ENCODE measurements at places on chromosomes 13 and 19.

DNA sequence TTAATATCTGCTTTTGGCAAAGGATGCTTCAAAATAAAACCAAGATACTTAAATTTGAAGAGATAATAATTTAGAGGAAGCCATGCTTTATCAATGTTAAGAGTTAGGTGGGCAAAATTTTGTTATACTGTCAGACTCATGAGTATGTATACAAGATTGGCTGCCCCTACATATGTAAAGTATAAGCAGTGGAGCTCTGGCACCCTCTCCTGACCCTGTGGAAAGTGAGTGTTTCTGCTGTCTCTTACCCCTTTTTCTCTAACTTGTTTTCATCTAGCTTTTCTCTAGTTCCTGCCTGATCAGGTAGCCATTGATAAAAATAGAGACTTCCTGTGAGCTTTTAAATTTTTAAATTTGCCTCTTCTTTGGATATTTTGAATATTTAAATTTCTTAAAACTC is 710.9 kb upstream of the SPRY2 start:
- DNase-seq: no peak

DNA sequence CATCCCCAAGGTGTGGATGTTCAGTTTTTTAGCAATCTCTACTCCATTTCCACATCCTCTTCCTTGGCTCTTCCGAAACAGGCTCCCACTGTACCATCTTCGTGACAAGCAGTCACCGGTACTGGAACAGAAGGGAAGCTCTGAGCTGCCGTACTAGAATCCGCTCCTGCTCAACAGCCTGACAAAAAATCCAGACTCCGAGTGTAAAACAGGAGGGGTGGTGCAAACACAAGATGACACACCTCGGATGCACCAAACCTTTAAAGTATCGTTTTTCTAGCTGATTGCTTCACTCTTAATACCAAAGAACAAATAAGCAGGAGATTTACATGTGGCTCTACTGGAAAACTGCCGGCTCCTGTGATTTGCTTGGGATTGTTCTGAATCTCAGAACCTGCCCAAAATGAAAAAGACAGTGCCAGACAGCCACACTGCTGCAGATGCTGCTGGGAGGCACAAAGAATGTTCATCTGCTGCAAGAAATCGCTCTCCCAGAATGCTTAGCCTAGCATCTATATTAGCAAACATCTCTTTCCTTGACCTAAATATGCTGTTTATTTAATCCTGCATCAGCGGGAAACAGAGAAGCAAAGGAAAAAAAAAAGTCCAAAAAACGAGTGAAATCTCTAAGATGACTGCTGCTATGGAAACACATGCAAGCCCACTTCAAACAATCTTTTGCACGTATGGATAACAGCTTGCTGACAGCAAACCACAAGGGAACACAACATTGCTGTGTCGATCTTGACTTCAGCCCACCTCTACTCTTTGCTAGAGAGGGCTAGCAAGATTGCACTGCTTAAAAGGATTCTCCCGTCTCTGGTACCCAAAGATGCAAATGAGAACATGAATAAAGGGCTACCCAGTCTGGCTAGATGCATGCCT is 38.0 kb upstream of the DOCK9 start:
- no peak for DNase-seq

DNA sequence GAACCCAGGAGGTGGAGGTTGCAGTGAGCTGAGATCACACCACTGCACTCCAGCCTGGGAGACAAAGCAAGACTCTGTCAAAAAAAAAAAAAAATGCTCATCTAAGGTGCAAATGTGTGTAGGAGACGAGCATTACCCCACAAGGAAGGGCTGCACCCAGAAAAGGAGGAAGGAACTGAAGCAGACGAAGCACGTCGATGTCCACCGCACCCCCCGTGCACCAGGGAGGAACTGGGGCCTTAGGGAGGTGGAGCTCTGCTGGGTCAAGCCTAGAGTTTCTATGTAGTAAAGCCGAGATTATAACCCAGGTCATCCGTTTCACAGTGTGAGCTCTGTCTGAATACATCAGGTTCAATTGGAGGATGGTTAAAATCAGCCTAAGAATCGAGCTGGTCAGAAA is 1.1 kb downstream of the VSTM1 start:
- DNase-seq: no peak

DNA sequence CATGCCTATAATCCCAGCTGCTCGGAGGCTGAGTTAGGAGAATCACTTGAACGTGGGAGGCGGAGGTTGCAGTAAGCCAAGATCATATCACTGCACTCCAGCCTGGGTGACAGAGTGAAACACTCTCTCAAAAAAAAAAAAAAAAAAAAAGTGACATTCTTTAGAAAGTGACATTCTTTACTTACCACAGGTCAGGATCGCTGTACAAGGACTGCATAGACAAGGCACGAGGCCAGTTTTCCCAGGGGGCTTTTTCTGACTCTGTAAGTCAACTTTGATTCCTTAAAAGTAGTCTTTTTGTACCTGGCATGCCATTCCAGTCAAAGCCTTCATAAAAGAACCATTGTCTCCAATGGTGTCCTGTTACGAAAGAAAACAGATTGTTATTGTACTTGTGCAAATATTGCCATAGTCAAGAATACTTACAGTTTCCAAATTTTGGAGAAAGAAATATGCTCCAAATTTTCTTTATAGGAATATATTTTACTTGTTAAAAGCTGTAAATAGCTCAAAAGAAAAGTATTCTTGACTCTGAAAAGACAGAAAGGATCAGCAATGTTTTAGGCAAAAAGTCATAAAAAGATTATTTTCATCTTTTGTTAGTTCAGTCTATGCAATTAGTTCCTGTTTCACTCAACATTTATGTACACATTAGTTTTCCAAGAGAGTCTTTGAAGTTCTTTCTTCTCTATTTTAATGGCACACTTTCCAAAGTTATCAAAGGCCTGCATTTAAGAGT is 39.3 kb downstream of the CEACAM1 start:
- no peak for DNase-seq

- no peak for DNase-seq
Measured at GRCh38 chr13:109684824-109685202, 101.6 kb downstream of the IRS2 start.

DNA sequence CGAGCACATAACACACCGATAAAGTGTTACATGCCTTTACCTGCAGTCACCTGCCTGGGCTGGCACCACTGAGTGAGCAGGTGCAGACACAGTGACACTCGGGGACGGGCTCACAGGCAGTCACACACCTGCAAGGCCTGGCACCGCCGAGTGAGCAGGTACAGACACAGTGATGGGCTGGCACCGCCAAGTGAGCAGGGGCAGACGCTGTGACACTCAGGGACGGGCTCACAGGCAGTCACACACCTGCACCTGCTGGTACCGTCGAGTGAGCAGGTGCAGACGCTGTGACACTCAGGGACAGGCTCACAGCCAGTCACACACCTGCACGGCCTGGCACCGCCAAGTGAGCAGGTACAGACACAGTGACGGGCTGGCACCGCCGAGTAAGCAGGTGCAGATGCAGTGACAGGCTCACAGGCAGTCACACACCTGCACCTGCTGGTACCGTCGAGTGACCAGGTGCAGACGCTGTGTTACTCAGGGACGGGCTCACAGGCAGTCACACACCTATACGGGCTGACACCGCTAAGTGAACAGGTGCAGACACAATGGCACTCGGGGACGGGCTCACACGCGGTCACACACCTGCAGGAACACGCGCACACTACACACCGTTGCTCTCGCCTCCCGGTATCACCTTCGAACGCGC is 470 bp downstream of the ZNF835 start:
- no peak for DNase-seq

- DNase-seq: no peak
Measured at GRCh38 chr13:48782429-48782840, 128.7 kb downstream of the CYSLTR2 start.

GRCh38 chr19:50398675-50399367 is 14.7 kb downstream of the POLD1 start:
- DNase-seq: no peak

- peak; percentile 10 for DNase-seq
Measured at GRCh38 chr13:48902368-48902767, 73.3 kb upstream of the FNDC3A start.

GRCh38 chr13:66914155-66914554 is 316.0 kb downstream of the PCDH9 start:
- DNase-seq: no peak

- DNase-seq: no peak
Measured at GRCh38 chr13:62721893-62722292, 1306.2 kb upstream of the PCDH20 start.

- peak; percentile 89 for DNase-seq
Measured at GRCh38 chr19:4976401-4977298, 7.7 kb downstream of the KDM4B start.

- DNase-seq: no peak
Measured at GRCh38 chr19:49802836-49803528, 10.1 kb downstream of the FUZ start.

GRCh38 chr13:100658363-100658762 is 16.2 kb downstream of the TMTC4 start:
- no peak for DNase-seq

DNA sequence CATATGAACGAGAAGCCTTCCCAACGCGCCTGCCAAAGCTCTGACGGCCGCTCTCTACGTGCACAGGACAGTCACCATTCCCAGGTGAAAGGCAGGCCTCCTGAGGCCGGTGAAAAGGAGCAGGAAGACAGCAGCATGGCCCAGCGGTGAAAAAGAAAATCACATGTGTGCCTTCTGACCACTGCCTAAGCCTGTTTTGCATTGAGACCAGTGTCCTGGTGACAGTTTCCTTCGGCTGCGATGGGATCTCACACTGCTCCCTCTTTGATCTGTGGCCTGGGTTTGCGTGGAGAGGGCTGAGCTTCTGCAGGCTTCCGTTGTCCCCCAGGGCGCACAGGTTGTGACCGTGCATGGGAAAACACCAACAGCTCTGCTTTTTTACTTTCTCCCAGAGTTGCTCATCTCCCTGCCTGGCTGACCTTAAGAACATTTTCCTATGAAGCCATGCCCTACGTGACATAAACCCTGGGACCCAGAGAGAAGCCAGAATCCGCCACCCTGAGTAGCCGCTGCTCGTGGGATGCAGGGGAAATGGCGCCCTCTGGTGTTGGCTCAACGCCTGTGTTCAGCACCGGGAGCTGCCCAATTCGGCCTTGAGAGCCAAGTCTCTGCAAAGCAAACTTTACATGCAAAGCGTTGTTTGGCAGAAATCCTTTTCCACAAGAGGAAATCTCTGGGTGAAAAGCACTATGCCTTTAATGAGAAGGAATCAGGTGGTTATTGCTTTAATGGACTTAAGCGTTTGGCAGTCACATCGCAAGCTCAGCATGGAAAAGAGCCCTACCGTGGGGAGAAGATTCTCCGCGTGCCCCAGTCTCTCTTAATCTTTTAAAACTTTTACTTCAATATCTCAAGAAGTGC is 112.2 kb upstream of the GPR12 start:
- DNase-seq: peak; percentile 56

GRCh38 chr13:90518417-90518816 is 829.1 kb upstream of the MIR17HG start:
- no peak for DNase-seq

- peak; percentile 89 for DNase-seq
Measured at GRCh38 chr19:12965017-12965811, 4.2 kb upstream of the DAND5 start.

- no peak for DNase-seq
Measured at GRCh38 chr13:40148101-40148500, 492.6 kb downstream of the COG6 start.

- no peak for DNase-seq
Measured at GRCh38 chr13:42063105-42063504, 14.7 kb downstream of the DGKH start.

DNA sequence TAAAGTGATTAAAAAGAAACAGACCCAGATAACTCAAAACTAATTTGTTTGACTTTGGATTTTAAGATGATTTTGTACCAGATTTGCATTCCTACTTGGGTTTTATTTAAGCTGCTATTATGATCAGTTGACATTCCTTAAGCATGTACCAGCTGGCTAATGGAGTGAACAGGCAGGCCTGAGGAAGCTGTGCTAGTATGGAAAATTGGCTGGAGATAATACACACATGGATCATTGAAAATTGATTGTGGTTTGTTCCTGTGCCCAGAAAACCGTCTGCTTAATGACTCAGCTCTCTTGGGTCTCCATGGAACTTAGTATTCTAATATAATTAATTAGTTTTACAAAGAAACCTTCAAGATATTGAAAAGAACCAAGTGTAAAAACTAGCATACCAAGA is 22.6 kb downstream of the POLR1D start:
- DNase-seq: peak; percentile 43

GRCh38 chr13:33146843-33147611 is 130.8 kb downstream of the KL start:
- DNase-seq: no peak

DNA sequence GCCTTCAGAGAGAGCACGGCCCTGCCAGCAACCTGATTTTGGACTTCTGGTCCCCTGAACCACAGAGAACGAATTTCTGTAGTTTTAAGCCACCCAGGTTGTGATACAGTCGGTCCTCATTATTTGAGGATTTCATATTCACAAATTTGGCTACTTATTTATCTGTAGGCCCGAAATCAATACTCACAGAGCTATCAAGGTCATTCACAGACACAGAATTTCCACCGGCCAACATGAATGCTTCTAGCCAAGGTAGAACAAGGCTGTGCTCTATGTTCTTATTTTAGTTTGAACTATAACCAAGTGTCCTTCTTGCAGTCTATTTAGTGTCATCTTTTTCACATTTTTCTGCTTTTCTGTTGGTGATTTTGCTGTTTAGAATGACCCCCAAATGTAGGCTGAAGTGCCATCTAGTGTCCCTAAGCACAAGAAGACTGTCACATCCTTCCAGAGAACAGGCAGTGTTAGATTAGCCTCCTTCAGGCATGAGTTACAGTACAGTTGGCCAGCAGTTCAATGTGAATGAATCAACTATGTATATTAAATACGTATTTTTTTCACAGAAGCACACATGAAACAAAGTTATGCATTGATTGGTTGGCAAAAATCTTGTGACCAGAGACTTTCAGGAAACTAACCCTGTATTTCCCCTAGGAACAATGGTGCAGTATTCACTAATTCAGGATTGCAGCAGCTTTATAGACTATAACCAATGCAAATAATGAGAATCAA is 63.5 kb downstream of the C13orf42 start:
- no peak for DNase-seq

GRCh38 chr19:21134934-21135366 is 6.9 kb upstream of the ZNF431 start:
- no peak for DNase-seq

GRCh38 chr13:38630780-38631179 is 56.1 kb upstream of the FREM2 start:
- DNase-seq: peak; percentile 16

DNA sequence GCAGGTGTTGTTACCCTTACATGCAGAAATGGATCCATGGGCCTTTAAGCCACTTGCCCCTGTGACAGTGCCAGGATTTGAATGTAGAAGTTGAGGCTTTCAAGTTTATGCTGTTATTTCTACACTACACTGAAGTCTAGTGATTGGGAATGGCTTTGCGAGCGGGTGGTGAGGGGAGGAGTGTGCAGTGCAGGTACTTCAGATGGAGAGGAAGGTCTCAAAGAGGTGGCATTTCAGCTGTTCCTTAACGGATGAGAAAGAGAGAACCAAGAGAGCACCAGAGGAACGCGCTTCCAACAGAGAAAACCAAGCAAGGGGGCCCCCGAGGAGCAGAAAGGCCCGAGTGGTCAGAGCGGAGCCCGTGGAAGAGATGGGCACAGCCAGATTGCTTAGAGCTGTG is 13.3 kb downstream of the ACTN4 start:
- no peak for DNase-seq

All from AG08396 (cell line).